ENCODE measurements at places on chromosomes 7 and 10. TPM values are rescaled to one million over a fixed set of nuclear protein-coding genes. Genes with fewer than 3 reads are reported as not detected.
A peak's percentile ranks its signal among the peaks of the same experiment; 100 is the strongest.

GRCh38 chr10:71435571-71436267 lies 39.0 kb downstream of the CDH23 start:
- DNase-seq = no peak
- H3K27me3 ChIP-seq = no peaks in the 10 kb centered on the region
- no peaks in the 10 kb centered on the region for H3K36me3 ChIP-seq
- H3K4me1 ChIP-seq = peaks cover 3% of the 10 kb centered on the region
- H3K4me3 ChIP-seq = no peak overlapping the region
- H3K27ac ChIP-seq = no peak overlapping the region

SMO gene
- 0.81 TPM for total RNA-seq

SGPL1 gene
- total RNA-seq = 16.6 TPM

DNA sequence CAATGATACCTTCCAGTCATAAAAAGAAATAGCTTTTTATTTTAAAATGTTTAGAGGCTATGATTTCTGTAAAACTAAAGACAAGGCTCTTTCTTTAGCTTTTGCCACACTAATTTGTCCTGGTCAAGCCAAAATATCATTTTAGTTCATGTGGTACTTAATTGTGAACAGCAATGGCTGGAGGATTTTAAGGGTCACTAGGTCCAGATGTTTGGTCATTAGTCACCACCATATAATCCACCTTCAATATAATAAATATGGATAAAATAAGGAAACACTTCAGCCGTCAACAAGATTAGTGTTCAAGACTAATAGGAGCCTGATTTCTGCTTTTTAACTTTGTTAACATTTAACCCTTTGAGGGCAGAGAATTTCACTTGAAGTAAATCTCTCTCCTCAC lies 50.0 kb upstream of the HGF start:
- H3K27ac ChIP-seq = no peak overlapping the region
- no peak for DNase-seq
- H3K27me3 ChIP-seq = no peaks in the 10 kb centered on the region
- H3K4me1 ChIP-seq = no peaks in the 10 kb centered on the region
- no peaks in the 10 kb centered on the region for H3K36me3 ChIP-seq

DNA sequence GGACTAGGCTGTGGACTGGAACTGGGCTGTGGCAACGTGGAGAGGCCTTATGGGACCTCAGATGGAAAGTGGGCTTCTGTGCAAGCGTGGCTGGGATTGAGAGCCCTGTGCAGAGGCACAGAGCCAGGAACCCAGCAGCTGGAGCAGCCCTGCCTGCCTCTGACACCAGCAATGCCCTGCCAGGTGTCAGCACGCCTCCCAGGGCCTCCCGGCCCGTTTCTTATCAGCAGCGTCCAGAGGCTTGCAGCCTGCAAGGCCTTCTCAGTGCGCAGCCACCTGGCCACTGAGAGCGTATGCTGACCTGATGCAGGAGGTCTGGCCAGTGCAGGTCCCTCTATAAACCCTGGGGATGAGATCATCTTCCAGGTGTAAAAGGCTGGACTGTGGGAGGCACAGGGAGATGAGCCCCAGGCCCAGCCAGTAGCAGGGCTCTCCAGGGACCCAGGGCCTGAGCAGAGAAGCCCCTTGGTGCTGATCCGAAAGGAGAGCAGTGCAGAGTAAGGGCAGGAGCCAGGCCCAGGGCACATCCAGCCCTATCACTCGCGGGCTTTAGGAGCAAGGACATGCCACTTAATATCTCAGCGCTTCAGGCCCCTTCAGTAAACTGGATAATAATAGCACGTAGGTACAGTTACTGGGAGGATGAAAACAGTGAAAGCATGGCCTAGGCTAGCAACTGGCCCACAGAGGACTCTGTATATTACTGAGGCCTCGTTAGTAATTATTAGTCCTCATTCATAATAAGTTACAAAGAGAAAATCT lies 38.8 kb upstream of the ANTXRL start:
- no peak for DNase-seq
- peaks cover 4% of the 10 kb centered on the region for H3K4me1 ChIP-seq
- no peak overlapping the region for H3K27ac ChIP-seq
- H3K36me3 ChIP-seq = peaks cover 15% of the 10 kb centered on the region
- no peaks in the 10 kb centered on the region for H3K27me3 ChIP-seq

DNA sequence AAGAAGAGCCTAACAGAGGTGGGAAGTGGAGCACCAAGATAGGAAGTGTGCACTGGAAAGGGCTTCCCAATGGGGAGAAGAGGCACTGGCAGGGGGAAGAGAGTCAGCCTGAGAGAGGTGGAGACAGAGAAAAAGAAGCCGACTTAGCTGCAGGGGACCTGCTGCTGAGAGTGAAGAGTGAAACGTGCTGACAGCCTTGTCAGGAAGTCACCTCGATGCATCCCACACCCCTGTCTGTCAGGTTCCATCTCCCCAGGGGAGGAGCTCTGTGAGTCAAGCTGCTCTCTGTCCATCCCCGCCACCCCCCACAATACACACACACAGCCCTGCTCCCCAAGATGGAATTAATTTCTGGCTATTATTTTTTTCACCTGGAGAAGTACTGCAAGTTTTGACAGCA lies 14.0 kb downstream of the KAZALD1 start:
- H3K4me1 ChIP-seq = peaks cover 4% of the 10 kb centered on the region
- H3K27me3 ChIP-seq = peaks cover 48% of the 10 kb centered on the region
- no peaks in the 10 kb centered on the region for H3K36me3 ChIP-seq
- no peak overlapping the region for H3K27ac ChIP-seq
- peak; percentile 24 for DNase-seq
- H3K4me3 ChIP-seq = no peak overlapping the region

- H3K27me3 ChIP-seq = peaks cover 52% of the 10 kb centered on the region
- H3K36me3 ChIP-seq = no peaks in the 10 kb centered on the region
- no peak overlapping the region for H3K27ac ChIP-seq
- H3K4me3 ChIP-seq = no peak overlapping the region
- DNase-seq = peak; percentile 45
- H3K4me1 ChIP-seq = peaks cover 25% of the 10 kb centered on the region
These were observed 254.6 kb downstream of the OTUD1 start for GRCh38 chr10:23693501-23693901.

DNA sequence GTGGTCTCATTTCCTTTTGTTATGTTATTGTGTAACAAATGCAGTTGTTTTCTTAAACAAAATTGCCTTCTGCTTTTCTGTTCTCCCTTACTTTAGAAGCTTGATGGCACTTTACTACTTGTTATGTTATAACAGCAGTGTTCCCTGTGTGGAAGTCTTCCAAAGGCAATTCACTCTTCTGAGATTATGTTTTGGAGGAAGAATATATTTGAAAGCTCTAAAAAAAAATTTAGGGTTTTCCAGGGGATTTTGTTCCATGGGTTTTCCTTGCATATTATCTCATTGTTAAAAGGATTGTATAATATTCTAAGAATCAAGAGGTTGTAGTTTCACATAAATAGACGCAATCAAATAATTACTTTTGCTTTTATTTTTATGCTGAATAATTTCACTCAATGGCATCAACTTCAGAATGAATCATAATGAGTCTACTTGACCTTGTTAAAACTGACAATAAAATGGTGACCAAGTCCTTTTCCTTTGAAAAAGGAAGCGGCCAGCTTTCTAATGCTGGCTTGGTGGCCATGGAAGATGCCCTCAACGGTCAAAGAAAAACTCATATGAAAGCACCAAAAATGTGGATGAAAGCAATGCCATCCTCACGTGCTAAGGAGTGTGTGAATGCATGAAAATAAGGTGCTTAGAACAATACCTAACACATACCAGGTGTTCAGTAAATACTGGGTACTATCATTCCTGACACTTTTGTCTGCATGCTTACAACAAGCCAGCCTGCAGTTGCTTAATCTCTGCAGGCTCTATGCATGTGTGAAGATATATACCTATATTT lies 92.4 kb upstream of the KLF6 start:
- H3K4me3 ChIP-seq = no peak overlapping the region
- no peaks in the 10 kb centered on the region for H3K27me3 ChIP-seq
- H3K27ac ChIP-seq = peak overlapping the region; percentile 60
- H3K4me1 ChIP-seq = peaks cover 37% of the 10 kb centered on the region

AZGP1 gene
- not detected for total RNA-seq

DNA sequence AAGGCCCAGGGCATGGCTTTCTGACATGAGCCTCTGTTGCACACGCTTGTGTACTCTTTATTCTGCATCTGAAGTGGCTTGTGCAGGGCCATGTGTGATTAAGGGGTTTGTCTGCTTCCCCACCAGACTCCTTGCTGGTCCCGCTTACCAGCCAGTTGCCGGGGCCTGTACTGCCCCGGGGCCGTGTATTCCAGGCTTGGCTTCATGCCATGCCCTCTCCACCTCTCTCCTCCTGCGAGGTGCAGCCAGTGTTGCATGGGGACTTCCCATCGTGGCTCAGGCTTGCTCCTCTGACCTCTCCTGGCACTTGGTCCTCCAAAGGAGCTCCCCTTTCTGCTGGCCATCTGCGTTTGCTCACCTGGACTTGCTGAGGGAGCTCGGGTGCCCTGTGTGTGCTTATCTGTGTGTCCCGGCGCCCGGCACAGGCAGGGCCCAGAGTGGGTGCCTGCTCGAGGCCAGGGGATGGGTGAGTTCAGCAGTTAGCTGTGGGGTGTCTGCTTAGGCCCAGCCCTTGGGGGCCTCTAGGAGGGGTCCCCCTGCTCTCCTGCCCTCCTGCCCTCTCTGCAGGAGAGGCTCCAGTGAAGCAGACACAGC lies 11.0 kb upstream of the C10orf143 start:
- H3K27ac ChIP-seq = no peak overlapping the region
- peaks cover 9% of the 10 kb centered on the region for H3K27me3 ChIP-seq
- H3K4me3 ChIP-seq = no peak overlapping the region
- DNase-seq = no peak
- H3K4me1 ChIP-seq = no peaks in the 10 kb centered on the region
- no peaks in the 10 kb centered on the region for H3K36me3 ChIP-seq

DNA sequence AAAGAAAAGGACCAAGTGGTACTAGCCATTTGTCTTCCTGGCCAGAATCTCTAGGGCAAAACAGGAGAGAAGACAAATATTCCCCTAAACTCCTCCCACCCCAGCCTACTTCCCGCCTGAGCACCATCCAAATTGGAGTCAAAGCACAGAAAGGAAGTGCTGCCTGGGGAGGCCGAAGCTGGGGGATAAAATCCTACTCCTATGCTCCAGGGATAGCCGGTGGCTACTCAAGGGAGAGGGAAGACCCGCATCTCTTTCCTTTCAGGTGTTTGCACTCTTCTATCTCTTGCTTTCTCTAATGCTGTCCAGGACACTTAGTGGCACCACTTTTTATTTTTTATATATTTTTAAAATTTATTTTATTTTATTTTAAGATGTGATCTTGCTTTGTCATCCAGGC lies 7.1 kb upstream of the DUSP5 start:
- no peak overlapping the region for H3K4me3 ChIP-seq

DNA sequence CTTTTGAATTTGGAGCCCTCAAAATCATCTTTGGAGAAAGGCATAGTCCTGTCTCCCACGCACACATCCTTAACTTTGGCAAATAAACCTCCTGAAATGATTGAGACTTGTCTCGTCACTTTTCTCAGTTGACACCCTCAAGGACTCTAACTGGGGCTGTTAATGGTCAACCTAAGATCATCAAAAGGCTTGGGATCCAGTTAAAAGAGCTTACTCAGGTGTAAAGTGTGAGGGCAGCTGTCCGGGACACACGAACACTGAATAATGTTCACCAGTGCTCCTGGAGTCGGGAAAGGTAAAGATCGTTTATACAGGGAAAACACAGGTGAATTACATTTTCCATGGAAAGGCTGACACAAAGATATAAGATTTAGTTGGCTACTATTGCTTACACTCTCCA lies 84.7 kb downstream of the PAXIP1 start:
- DNase-seq = no peak
- no peak overlapping the region for H3K4me3 ChIP-seq
- H3K4me1 ChIP-seq = peaks cover 5% of the 10 kb centered on the region
- peaks cover 13% of the 10 kb centered on the region for H3K27me3 ChIP-seq
- H3K27ac ChIP-seq = no peak overlapping the region
- H3K36me3 ChIP-seq = no peaks in the 10 kb centered on the region

TDRD1 gene
- total RNA-seq = 0.16 TPM

ZP3 gene
- 12.2 TPM for total RNA-seq

LDB3 gene
- 0.07 TPM for total RNA-seq

POR gene
- total RNA-seq = 25.2 TPM

DNA sequence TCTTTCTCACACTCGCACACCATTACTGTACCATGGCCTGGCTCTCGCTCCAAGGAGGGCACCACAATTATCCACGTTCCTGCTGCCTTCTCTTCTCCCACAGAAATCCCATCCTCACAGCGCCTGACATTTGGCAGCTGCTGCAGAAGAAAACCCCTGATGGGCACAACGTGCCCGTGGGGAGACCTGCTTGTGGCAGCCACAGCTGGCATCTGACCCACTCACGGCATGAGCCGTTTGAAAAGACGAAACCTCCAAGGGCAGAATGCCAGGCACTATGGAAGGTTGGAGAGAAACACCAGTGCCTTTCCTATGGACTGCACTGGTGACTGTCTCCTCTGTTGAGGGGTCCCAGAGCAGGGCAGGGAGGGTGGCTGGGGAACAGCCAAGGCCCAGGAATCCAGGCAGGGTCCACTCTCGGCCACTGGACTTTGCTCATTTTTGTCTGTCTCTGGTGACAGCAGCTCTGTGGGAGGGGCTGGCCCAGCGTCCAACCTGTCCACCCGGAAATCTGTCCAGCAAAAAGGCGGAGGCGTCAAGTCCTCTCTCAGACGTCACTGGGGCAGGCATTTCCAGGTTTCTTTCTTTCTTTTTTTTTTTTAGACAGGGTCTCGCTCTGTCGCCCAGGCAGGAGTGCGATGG lies 61.0 kb upstream of the MKRN1 start:
- no peaks in the 10 kb centered on the region for H3K36me3 ChIP-seq
- no peaks in the 10 kb centered on the region for H3K4me1 ChIP-seq
- H3K27ac ChIP-seq = no peak overlapping the region

DNA sequence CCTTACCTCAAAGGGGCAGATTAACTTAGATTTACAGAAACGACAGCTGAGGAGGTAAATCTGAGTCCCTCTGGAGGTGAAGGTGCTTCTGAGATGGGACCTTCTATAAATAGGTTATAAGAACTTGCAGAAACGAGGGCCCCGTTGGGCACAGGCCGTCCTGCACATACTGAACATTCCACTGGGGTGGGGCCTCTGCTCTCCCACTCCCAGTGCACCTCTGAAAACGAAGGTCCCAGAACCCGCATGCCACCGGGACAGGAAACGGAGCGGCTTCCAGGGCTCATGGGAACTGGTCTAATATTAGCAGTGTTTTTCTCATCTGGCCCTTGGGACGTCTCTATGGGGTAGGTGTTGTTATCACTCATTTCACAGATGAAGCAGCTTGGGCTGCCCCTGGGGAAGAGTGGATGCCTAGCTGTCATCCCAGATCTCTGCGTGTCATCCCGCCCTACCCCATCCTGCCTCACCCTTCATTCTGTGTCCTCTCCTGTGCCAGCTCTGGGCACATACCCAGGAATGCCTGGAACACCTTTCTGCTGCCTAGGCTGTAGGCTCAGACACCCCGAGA lies 19.6 kb downstream of the C10orf62 start:
- no peaks in the 10 kb centered on the region for H3K36me3 ChIP-seq
- DNase-seq = no peak
- H3K27ac ChIP-seq = no peak overlapping the region
- H3K27me3 ChIP-seq = peaks cover 2% of the 10 kb centered on the region
- H3K4me3 ChIP-seq = no peak overlapping the region
- H3K4me1 ChIP-seq = no peaks in the 10 kb centered on the region

GRCh38 chr10:34780818-34781380 lies 34.2 kb downstream of the PARD3 start:
- peaks cover 13% of the 10 kb centered on the region for H3K27me3 ChIP-seq
- no peaks in the 10 kb centered on the region for H3K36me3 ChIP-seq
- DNase-seq = peak; percentile 5
- H3K27ac ChIP-seq = no peak overlapping the region
- H3K4me3 ChIP-seq = peak overlapping the region; percentile 12
